ENCODE measurements at places on chromosomes 1 and 21.
A peak's percentile ranks its signal among the peaks of the same experiment; 100 is the strongest.

GRCh38 chr1:193438312-193438711, 251.9 kb upstream of the B3GALT2 start:
- no peak for DNase-seq

- no peak for DNase-seq
These were observed 31.7 kb downstream of the PROX1 start for GRCh38 chr1:214019499-214019898.

DNA sequence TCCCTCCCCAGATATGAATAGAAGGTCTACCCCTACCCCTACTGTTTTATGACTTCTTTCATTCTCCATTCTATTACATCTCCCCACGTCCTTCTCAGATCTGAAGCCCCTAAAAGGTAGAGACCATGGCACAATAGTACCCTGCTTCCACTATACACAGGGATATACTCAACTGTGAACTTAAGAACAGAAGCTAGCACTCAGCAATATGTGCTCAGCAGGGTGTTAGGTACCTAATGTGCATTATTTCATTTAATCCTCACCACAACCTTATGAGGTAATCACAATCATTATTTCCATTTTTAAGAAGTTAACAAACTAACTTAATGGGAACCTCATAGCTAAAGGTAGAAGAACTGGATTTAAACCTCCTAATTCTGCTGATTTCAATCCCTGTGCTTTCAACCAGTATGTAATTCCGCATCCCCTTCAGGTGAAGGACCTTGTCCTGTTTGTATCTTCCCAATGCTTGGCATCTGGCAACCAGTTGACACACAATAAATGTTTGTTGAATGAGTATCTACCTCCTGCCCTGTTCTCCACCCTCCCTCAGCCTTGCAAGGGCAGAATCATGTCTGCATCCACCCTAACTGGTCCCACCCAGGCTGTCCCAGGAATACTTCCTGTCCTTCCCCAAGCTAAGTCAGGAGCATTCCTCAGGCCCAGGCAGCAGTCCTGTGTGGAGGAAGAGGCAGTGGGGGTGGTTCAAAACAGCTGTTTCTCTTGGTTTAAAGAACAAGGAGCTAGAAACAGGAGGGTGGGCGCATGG, 6.5 kb downstream of the DENND2D start:
- DNase-seq = no peak

GRCh38 chr1:110019770-110020169, 14.7 kb upstream of the STRIP1 start:
- DNase-seq = no peak

GRCh38 chr1:109850194-109850593, 60.5 kb upstream of the CSF1 start:
- peak; percentile 6 for DNase-seq

GRCh38 chr1:103190766-103191165, 82.4 kb upstream of the COL11A1 start:
- no peak for DNase-seq

DNA sequence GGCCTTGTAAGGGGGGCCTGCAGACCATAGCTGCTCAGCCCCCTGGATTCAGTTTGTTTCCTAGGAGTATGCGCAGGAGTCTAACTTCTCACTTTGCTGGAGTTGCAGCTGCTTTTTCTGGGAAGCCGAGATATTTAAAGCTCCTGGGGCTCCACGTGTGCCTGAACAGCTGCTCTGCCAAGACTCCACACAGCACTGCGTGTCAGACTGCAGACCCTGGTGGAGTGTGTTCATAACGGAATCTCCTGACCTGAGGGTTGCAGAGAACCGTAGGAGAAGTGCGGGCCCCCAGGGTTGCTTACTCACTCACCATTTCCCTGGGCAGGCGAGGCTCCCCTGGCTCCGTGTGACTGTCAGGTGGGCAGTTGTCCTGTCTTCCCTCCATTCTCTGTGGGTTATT, 474.3 kb upstream of the TMPRSS15 start:
- no peak for DNase-seq

DNA sequence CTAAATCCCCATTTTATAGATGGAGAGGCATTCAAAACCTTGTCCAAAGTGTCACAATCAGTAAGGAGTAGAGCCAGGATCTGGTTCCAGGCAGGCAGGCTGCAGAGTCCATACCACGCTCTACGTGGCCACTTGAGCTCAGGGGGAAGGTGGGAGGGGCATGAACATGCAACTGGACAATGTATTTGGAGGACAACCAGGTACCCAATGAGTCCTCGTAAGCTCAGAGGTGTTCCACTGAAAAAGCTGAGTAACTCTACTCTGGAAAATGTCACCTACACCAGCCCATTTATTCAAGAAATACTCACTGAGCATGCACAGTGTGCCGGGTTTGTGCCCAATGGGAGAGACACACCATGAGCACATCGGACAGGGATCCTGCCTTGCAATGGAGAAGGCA, 11.2 kb upstream of the GUCA2B start:
- no peak for DNase-seq

- no peak for DNase-seq
These were observed 7.2 kb downstream of the PANK4 start for GRCh38 chr1:2519029-2519685.

DNA sequence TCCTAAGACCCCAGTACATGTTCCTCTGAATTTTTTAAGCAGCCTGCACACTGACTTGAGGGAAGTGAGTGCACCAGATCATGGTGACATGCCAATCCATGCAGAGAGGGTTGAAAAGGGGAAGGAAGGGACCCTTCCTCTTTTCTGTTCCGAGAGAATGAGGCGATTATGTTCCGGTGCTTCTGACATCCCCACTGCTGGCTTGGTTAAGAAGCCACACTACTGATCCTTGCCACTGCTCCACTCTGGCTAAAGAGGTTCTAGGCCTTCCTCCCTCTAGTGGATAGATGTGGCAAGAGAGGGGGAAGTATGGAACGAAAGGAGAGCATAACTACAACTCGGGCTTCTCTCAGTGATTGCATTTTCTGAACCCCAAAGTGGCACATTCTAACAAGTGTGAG, 1.8 kb upstream of the CYB5R1 start:
- DNase-seq = peak; percentile 88

- DNase-seq = no peak
These were observed 260.4 kb upstream of the DPYD start for GRCh38 chr1:98181036-98181764.

GRCh38 chr1:173914366-173914871, 2.7 kb downstream of the SERPINC1 start:
- peak; percentile 28 for DNase-seq

- DNase-seq = peak; percentile 34
These were observed 4.5 kb downstream of the PARP1 start for GRCh38 chr1:226403201-226404034.

- no peak for DNase-seq
These were observed 22.5 kb downstream of the ZMYND12 start for GRCh38 chr1:42433369-42433768.

DNA sequence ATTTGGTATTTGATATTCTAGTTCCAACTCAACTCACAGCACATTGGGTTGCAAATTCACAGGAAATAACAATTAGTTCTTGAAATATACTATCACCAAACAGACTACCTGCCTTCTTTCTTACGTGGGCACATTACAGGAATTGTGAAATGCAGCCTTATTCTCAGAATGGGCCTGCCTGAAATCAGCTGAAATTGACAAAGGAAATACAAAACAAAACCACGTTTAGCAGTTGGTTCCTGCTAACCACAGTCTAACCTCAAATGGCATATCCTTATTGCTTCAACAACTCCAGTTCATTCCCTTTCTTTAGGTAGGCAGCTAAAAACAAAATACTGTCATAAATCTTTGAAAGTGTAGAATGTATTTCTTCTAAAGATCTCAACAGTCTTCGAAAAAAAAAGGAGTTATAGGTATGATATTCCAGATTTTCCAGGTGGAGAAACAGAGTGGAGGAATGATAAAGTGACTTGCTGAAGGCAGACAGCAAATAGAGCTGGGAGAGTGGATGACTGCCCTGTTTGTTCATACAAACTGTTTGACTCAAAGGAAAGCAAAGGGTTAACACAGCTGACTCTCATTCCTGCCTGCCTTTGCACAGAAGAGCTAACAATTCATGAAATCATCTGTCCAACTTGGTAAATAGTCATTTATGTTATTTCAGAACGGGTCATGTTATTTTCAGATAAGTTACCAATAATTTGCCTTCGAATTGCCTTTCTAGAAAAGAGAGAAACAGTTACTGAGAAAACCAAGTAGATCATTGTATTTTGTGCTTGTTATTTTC, 1.6 kb upstream of the GREM2 start:
- DNase-seq = no peak

- no peak for DNase-seq
These were observed 7.9 kb downstream of the LEFTY2 start for GRCh38 chr1:225933072-225933471.

- DNase-seq = no peak
These were observed 691.4 kb downstream of the ADGRL2 start for GRCh38 chr1:82492159-82492558.

DNA sequence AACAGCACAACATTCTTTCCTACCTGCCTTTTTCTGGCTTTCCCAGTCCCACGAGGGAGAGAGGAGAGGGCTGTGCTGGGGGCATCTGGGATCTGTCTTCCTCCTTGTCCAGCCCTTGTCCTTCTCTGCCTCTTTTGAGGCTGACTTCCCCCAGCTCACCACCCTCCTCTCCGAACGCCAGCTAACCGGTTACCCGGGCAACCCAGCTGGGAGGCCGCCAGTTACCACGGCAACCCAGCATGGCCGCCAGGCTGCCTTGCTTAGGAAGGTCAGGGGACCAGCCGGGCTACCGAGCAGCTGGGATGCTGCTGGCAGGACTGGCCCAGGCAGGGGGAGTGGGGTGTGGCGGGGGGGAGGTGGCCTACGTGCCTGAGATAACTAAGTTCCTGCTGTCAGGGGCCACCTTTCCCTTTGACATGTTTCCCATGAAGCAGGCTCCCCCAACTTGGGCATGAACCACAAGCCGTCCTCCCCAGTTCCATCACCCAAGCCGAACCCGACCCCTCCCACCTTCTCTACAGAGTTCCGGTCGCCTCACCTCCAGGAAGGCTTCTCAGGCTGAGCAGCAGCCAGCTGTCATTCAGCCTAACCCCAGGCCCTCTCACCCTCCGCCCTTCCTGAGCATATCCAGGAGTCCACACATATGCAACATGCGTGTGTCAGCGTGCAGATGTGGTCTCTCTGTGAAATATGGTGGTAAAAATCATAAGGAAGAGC, 8.7 kb downstream of the PLEKHA6 start:
- DNase-seq = no peak

GRCh38 chr1:6519935-6520671, 28.6 kb upstream of the PLEKHG5 start:
- DNase-seq = no peak

GRCh38 chr1:72827278-72827677, 544.9 kb upstream of the NEGR1 start:
- peak; percentile 6 for DNase-seq

DNA sequence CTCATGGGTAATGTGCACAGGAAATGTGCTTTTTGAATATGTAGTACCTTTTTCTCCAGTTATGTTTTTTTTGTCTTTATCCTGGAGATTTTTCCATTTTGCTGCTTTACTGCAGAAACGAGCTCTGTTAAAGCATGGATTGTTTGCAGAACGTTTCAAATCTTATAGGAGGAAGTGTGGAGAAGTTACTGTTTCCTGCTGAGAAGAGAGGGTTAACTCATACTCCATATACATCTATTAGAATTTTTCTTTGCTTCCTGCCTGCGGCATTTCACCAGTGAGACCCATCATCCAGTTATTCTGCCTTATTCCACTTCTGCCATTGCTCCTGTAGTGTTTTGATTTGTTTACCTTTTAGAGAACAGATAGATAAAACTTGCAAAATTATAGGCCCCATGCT, 2.0 kb downstream of the RPRD2 start:
- DNase-seq = peak; percentile 33

DNA sequence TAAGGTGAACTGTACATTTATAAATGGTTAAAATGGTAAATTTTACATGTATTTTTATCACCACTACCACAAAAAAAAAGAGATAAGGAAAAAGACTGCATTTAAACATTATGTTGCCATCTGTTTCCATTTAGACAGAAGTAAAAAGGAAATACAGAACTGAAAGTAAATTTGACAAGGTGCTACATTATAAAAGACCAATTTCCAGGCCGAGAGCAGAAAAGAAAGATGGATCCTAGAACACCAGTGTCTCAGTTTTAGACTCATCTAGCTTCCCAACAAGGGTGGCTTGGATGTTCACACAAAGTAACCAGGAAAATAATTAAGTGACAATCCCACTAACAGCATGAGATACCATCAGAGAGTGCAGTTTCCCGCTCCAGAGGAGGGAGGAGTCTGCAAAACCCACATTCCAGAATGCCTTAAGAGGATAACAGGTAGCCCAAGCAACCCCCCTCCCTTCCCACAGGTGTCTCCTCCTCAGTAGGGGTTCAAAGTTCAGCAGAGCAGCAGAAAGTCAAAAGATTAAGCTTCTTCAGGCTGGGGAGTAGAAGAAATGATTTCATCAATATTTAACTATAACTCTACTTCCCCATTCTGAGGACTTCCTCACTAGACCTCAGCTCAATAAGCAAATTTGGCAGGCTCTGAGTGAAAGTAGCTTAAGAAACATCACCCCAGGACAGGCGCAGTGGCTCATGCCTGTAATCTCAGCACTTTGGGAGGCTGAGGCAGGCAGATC, 11.8 kb downstream of the TPM3 start:
- DNase-seq = peak; percentile 88

DNA sequence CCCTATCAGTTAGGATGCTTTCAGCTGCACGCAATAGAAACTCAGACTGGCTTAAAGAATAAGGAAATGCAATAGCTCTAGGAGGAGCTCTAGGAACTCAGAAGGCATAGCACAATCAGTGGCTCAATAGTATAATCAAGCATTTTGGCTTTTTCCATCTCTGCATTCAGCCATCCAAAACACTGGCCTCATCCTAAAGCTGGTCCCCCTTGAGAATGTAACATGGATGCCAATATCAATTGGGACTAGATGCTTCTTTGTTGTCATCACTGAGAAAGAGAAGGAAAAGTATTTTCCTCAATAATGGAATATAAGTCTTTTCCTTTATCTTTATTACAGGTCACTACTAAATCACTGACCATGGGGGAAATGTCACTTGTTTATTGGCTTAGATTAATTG, 509.5 kb downstream of the PLPP3 start:
- DNase-seq = no peak

GRCh38 chr1:33823401-33823800, 40.5 kb upstream of the HMGB4 start:
- DNase-seq = no peak

DNA sequence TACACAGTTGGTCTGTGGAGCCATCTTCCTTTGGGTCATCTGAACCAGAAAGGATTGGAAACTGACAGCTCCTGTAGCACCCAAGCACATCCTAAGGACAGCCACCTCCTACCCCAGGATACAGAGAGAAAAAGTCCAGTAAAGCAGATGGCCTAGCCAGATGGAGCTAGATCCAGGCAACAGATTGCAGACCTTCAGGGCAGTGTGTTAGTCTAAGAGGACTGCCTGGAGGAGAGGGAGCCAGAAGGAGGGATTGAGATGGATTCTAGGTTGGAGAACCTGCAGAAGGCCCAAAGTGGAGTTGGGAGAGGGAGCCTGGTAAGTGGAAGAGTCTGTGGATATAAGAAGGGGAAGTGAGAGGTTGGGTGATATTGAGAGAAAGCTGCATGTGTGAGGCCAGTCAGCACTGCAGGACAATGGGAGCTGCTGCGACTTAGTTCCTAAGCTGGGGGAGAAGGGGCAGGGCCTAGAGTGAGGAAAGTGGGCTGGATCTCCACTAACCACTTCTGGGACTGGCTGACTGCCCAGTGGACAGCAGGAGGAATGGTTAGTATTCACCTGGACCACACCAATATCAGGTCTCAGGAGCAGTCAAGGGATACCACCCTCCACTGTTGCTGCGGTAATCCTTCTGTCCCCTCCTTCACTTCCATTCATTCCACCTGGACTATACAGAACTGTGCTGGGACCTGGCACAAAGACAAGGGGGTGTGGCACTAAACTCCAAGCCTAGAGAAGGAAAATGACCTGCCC, 13.4 kb downstream of the BCAN start:
- DNase-seq = no peak

Data from suppressor macrophage treated with lipopolysaccharide for 4 hours (primary cell).